ENCODE measurements at places on chromosomes 16 and 17.

GRCh38 chr16:30121741-30122571, 1.1 kb downstream of the MAPK3 start:
- no peak for DNase-seq

- DNase-seq = no peak
Observed at GRCh38 chr16:55473587-55473986, 5.4 kb upstream of the MMP2 start.

- peak; percentile 41 for DNase-seq
Observed at GRCh38 chr16:67481561-67482232, 740 bp upstream of the ATP6V0D1 start.

DNA sequence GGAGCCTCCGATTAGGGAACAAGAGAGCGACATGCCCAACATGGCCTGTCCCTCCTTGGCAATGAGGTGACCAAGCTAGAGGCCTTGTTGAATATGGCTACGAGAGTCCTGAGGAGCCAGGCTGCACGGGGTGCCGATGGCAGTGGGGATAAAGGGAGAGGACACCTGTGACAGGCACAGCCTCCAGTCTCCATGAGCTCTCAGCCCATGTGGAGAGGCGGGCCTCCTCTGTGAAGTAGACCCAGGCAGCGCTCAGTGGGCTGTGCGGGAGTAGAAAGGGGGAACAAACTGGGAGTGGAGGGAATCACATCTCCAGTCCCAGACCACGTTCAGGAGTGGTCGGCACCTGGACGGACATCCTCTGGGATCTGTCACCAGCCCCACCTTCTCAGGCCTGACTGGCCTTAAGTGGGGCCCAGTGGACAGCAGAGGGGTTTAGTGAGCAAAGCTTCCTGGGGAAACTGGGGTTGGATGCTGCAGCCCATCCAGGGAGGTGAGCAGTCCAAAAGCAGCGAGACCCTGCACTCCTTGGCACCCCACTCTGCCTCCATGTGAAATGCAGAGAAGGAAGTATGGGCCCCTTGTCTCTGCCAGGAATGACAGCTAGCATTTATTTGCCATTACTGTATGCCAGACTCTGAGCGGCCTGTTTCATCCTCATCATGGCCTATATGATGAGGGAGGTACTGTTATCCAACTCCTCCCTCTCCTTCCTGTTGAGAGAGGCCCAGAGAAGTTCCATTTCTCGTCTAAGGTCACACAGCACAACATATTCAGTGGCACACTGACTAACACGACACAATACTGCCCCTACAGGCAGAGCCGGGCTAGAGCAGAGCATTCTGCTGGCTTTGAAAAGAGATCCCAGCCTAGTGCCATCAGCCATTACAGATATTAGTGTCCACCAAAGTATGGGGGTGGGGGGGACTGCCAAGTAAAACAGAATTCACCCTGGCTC, 4.5 kb upstream of the TMEM92 start:
- DNase-seq = peak; percentile 87

- no peak for DNase-seq
Observed at GRCh38 chr17:4696437-4696805, 7.5 kb downstream of the PELP1 start.

GRCh38 chr17:65918916-65919315, 273.0 kb downstream of the CEP112 start:
- no peak for DNase-seq

- no peak for DNase-seq
Observed at GRCh38 chr17:35891269-35891668, 11.1 kb upstream of the CCL5 start.

GRCh38 chr16:2147981-2148671, at the start of gene RAB26:
RAB26 (plus strand) TSS chr16:2148625; CDS start chr16:2148784, 159 bp downstream.
- no peak for DNase-seq

DNA sequence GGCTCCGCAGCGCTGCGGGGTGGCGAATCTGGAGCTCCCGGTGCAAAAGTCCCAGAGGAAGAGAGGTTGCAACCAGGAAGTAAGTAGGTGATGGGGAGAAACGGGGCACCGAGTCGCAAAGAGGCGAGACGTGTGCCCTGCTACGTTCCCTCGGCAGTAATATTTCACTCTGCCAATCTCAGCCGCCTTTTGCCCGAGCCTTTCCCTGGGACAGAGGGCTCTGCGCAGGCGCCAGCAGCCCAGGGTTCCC, at the start of gene NR1D1:
NR1D1 (minus strand) TSS at position 171 of the 250 bp plus-strand sequence. CDS start 495 bp downstream, outside the sequence.
- DNase-seq = no peak

GRCh38 chr17:40607641-40608040, 40.0 kb downstream of the SMARCE1 start:
- no peak for DNase-seq

- no peak for DNase-seq
Observed at GRCh38 chr17:63945784-63946439, 13.8 kb upstream of the CD79B start.

- DNase-seq = no peak
Observed at GRCh38 chr16:28217326-28217725, 5.6 kb upstream of the XPO6 start.

DNA sequence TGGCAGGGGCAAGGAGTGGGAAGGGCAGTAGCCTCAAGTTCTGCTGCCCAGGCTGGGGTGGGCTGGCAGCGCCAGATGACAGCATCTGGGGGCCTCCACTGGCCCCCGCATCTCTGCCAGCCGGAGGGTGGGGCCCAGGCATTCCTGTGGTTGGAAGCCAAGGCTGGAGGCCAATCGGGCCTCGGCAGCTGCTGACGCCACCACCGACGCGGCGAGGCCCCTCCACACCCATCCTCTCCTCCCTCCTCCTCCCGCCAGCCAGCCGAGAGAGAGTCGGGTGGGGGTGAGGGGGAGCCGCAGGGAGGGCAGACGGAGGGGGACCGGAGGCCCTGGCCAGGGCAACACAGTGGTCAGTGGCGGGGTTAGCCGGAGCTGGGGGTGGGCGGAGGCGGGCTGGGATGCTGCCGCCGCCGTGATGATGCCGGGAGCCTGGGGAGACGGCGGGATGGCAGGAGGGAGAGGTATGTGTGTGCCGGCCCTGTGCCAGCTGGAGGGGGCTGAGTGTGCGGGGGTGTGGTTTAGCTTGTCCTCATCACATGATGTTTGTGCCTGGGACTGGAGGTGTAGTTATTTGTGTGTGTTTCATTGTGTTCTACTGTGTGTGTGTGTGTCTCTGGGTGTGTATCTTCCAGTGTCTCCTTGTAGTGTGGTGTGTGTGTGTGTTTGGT, 36.6 kb downstream of the ARHGAP23 start:
- peak; percentile 92 for DNase-seq

DNA sequence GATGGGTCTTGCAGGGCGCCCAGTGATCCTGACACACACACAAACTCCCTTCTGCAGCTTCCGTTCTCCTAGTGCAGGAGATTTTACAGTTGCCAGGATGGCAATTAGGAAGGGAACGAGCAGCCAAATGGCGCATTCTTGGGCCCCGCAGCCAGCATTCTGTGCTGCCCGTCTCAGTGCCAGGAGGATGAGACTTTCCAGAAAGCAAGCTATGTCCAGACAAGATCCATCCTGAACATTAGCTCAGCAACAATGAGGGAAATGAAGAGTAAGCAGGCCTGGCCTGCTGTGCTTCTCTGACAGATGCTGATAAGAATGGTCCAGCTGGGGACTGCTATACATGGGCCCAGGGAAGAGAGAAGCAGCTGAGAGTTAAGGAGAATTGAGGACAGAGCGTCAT, 16.5 kb downstream of the SPPL2C start:
- no peak for DNase-seq

- no peak for DNase-seq
Observed at GRCh38 chr16:14566599-14566998, 63.5 kb downstream of the PARN start.

DNA sequence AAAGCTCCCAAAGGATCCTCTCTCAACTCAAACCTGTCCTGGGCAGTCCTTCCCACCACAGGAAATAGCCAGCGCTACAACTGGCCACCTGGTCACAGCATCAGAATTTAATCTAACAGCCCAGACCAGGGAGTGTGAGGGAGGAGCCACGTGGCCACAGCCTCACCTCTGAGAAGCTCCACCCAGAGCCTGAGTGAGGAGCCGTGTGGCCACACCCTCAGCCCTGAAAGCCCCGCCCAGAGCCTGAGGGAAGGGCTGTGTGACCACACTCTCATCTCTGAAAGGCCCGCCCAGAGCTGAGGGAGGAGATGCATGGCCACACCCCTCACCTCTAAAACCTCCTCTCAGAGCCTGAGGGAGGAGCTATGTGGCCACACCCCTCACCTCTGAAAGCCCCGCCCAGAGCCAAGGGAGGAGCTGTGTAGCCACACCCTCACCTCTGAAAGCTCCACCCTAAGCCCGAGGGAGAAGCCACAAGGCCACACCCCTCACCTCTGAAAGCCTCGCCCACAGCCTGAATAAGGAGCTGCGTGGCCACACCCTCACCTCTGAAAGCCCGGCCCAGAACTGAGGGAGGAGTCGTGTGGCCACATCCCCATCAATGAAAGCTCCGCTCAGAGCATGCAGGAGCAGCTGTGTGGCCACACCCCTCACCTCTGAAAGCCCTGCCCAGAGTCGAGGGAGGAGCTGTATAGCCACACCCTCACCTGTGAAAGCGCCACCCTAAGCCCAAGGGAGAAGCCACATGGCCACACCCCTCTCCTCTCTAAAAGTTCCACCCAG, 28.6 kb downstream of the SLC38A8 start:
- peak; percentile 12 for DNase-seq

DNA sequence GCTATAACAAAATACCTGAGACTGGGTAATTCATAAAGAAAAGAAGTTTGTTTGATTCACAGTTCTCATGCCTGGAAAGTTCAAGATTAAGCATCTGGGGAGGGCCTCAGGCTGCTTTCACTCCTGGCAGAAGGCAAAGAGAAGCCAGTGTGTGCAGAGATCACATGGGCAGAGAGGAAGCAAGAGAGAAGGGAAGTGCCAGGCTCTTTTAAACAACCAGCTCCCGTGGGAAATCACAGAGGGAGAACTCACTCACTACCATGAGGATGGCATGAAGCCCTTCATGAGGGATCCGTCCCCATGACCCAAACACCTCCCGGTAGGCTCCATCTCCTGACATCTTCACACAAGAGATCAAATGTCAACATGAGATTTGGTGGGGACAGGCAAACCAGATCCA, 501.6 kb downstream of the MAF start:
- no peak for DNase-seq

DNA sequence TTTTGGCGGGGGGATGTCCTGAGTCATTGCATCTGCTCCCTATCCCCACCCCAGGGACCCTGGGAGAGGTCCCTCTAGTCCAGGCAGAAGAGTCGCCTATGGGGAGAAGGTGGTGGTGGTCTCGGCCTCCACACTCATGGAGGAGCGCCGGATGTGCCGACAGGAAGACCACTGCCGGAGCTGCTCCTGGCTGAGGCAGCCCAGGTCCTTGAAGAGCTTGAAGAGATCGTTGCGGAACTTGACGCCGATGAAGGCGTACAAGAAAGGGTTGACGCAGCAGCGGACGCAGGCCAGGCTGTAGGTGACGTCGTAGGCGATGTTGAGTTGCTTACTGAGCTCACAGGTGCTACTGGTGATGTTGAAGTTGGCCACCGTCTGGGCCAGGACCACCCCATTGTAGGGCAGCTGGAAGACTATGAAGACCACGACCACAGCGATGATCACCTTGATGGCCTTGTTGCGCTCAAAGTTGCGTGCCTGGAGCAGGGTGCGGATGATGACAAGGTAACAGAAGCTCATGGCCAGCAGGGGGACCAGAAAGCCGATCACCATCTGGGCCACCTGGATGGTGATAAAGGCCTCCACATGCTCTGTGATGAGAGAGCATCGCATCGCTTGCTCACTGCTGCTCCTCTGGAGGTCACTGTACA, 10.5 kb downstream of the CCR7 start:
- DNase-seq = no peak

DNA sequence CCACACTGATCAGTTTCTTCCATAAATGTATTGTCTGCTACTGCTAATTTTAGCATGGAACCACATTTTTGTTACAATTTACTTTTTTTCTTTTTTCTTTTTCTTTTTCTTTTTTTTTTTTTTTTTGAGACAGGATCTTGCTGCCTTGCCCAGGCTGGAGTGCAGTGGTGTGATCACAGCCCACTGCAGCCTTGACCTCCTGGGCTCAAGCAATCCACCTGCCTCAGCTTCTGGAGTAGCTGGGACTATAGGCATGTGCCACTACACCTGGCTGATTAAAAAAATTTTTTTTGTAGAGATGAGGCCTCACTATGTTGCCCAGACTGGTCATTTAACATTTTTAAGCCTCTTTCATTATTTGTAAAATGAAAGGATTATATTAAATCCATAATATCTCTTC, 19.1 kb downstream of the ZPBP2 start:
- DNase-seq = no peak

GRCh38 chr16:80735846-80736245, 68.6 kb downstream of the CDYL2 start:
- no peak for DNase-seq

- no peak for DNase-seq
Observed at GRCh38 chr17:21462237-21462636, 86.1 kb downstream of the KCNJ12 start.

DNA sequence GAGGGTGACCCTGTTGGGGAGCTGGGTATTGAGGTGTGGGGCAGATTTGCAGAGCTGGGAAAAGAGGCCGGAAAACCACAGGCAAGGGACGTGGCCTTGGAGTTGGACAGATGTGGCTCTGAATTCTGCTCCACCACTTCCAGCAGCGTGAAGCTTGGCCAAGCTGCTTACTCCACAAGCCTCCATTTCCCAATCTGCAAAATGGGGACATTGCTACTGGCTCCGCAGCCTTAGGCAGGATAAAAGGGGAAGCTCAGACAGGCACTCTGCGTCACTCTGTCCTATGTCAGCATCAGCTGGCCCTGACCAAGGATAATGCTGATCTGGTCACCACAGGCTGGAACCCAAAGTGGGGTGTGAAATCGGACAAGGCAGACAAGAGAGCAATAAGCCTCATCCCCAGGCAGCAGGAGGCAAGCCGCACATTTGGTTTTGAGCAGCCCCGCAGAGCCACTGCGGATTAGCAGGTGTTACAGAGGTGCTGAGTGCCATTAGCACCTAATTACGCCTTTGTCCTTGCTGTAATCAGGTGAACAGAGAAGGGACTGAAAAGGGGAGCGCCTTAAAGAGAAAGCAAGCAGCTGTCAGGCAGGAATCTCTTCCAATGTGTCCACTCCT, 54.8 kb downstream of the SDK2 start:
- DNase-seq = no peak

GRCh38 chr16:69412287-69412686, 12.1 kb upstream of the CYB5B start:
- no peak for DNase-seq

DNA sequence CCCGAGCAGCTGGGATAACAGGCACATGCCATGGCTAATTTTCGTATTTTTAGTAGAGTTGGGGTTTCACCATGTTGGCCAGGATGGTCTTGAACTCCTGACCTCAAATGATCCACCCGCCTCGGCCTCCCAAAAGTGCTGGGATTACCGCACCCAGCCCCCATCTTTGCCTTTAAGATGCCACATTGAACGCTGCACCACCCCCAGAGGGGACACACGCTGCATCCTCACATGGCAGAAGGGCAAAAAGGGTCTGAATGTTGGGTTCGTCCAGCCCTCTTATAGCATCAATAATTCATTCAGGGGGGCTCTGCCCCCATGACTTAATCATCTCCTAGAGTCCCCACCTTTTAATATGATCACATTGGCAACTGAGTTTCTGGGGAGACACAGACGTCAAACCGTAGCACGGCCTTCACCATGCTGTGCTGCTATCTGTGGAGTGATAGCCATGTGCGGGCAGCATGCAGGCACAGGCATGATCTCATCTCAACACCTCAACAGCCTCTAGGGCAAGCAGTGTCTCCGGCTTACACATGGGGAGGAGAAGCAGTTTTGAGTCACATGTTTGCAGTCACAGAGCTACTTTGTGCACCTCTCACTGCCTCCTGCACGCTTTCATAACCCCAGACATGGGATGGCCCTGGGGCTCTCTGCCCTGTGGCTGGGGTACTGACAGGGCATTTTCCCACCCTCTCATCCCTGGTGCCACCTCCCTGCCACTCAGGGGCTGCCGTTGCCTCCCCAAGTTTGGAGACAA, 30.0 kb downstream of the IL21R start:
- peak; percentile 39 for DNase-seq

All from fibroblast of upper back skin (primary cell).